ENCODE measurements at places on chromosomes 12 and 14.

DNA sequence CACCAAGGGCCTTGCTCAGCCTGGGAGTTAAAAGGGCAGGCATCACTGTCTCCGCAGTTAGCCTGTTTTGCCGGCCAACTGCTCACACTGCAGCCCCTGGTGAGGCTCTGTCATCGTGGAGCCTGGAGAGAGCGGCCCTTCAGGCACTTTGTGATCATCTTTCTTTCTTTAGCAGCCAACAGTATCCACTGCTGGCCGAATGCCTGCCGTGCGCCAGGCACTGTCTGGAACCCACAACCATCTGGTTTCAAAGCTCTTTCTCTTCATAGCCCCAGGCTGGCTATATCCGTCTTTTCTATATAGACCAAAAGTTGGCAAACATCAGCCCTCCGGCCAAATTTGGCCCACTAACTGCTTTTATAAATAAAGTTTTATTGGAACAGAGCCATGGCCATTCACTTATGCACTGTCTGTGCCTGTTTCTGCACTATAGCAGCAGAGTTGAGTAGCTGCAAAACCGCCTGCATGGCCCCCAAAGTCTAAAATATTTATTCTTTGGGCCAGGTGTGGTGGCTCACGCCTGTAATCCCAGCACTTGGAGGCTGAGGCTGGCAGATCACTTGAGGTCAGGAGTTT is 29.5 kb downstream of the SLC8B1 start:
- DNase-seq: no peak

- DNase-seq: no peak
Measured at GRCh38 chr14:96214793-96215192, 10.2 kb downstream of the BDKRB2 start.

DNA sequence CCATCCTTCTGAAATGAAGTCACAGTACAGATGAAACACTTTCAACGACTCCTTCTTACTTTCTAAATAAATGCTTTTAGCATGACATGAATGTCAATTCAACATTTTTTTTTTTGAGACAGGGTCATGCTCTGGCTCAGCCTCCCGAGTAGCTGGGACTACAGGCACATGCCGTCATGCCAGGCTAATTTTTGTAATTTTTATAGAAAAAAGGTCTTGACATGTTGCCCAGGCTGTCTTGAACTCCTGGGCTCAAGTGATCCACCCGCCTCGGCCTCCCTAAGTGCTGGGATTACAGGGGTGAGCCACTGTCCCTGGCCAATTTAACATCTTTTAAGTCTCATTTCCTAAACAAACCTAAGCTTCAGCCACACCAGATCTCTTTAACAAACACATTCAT is 16.4 kb downstream of the GALNT6 start:
- DNase-seq: no peak

- DNase-seq: no peak
Measured at GRCh38 chr14:87282266-87282665, 710.7 kb downstream of the GALC start.

DNA sequence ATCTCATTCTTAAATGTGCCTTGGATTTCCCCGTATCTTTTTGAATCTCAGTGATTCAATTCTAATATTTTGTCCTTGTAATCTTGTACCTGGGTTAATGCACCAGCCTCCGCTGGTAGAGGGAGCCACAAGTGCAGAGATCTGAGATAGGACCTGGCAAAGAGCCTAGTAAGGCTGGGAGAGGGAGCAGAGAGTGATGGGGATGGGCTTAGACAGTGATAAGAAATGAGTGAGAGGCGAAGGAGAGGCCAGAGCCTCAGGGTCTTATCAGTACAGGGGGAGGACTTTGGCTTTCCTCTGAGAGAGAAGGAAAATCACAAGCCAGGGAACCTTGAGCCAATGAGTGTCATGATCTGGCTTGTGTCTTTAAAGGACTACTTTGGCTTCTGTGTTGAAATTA is 30.5 kb upstream of the LMNTD1 start:
- no peak for DNase-seq

- no peak for DNase-seq
Measured at GRCh38 chr14:61416591-61416990, 95.2 kb downstream of the PRKCH start.

- no peak for DNase-seq
Measured at GRCh38 chr12:26938701-26939062, 412 bp downstream of the FGFR1OP2 start.

DNA sequence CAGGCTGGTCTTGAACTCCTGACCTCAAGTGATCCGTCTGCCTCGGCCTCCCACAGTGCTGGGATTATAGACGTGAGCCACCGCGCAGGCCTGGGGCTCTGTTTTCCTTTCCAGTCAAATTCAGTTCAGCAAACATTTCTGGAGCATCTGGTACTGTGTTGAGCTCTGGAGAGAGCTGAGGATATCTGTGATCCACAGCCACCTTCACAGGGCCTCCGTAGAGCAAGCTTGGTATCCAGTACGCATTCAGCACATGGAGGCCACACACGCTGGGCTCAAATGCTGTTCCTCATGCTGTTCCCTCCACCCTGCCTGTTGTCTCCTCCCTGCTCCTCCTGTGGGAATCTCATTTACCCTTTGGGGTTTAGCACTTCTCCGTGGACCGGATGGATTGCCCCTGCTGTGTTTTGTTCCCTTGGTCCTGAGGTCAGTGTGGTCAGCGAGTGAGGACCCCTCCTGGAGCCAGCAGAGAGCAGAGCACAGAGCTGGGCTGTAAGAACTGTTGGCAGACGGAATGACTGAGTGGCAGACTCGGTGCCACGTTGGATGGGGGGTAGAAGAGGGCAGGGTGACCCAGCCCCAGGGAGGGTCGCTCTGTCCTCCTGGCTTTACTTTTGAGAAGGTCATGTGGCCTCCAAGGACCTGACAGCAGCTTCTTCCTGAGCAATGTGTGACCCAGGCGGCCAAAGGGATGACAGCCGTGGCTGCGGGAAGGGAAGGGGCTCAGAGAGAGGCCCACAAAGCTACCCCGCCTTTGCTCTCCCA is 891 bp downstream of the RPS6KL1 start:
- DNase-seq: no peak

- no peak for DNase-seq
Measured at GRCh38 chr12:83089575-83089974, 402.9 kb downstream of the TMTC2 start.

DNA sequence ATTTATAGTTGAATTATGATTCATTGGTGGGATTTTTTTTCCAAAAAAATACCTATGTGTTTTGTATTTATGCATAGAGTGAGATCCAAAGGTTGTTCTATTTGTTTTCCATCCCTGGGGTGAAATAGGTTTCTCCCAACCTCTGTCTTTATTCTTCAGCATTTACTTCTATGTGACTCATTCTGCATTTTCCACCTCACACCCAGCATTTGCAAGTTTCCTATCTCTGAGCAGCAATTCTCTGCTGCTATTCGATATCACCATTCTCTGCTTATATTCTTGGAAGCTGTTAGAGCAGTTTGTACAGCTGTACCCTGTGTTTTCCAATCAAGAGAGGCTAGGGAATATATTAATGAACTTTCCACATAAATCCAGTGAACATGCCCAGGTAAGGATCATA is 538.9 kb downstream of the SNAPC1 start:
- DNase-seq: no peak

DNA sequence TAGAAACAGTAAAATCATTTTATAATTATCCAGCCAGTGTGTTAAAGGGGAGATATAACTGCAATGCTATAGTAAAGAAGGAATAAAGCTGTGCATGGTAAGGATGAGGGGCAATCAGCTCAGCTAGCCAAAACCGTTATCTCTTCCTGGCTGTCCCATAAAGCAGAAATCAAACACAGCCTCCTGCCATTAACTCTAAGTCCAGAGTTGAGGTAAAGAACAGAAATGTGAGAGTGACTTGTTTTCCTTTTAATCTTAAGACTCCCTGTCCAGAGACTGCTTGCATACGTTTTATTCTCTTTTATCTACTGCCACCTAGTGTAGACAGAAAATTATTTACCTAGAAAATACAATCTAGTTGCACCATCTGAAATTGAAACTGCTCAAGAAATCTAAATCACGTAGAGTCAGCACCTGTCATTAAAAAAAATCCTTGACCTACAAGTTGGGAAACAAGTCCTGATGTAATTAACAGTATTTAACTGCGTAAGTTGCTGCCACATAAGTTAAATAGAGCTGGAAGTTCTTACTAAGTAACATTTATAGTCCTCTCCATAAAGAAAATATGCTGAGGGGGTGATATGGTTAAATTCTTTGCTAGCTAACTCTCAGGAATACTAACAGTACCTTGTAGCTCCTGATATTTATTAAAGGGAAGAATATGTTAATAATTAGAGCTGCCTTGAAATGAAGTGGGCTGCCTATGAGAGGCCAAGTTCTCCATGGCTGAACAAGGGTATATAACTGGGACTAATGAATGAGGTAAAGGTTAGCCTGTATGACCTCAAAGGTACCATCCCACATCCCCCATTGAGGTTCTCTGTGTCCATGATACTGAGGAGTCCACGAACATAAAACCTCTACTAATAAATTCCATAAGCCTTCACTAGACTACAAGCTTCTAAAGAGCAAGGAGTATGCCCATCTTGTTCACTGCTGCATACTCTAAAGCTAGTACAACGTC is 62.7 kb downstream of the GALNT4 start:
- no peak for DNase-seq

DNA sequence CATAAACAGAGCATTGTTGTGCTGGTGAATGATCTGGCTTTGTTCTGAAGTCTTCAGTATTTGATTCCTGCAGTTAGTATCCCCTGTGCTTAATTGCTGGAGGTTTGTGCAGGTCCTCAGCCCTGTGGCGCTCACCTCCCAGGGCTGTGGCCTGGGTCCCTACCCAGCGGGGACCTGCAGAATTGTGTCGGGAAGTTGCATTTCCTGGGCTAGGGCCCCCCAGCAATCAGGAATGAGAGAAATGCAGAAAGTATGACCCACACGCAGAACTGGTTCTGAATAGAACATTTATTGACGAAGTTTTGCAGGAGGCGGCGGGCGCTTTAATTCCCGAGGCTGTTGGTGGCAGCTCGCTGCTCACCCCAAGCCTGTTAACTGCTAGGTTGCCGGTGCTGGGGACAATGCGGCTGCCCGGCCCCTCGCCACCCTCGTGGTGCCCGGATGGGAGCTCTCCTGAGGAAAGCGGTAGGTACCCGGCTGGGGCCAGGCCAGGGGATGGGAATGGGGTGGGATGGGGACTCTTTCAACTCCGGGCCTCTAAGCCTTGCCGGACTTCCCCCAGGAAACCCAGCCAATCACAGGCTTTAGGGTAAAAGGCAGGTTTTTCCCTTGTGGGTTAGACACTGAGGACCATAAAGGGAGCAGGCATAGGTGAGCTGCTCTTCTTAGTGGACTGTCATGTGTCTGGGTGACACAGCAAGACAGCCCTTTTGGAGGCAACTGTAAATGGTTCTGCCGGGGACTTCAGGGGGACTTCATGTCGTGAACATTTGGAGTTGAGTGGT is 11.6 kb downstream of the PLEKHG3 start:
- DNase-seq: no peak

DNA sequence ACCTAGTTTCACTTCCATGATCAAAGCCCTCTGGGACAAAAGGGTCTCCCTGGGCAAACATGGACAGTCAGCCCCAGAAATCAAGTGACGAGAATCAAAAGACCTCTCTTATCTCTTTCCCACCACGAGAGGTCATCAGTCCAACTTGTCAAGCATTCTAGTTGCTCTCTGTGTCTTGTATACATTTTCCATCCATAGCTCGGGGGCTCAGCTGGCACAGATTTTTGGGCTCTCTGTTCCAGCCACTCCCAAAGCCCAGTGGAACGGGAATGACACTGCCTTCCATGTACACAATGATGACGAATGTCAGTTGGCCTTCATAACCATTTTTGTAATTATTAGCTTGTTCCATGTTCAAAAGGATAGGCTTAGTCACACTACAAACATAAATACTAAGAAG is 29.7 kb downstream of the NOS1 start:
- DNase-seq: no peak

- no peak for DNase-seq
Measured at GRCh38 chr12:130680451-130680990, 35.6 kb downstream of the RIMBP2 start.

DNA sequence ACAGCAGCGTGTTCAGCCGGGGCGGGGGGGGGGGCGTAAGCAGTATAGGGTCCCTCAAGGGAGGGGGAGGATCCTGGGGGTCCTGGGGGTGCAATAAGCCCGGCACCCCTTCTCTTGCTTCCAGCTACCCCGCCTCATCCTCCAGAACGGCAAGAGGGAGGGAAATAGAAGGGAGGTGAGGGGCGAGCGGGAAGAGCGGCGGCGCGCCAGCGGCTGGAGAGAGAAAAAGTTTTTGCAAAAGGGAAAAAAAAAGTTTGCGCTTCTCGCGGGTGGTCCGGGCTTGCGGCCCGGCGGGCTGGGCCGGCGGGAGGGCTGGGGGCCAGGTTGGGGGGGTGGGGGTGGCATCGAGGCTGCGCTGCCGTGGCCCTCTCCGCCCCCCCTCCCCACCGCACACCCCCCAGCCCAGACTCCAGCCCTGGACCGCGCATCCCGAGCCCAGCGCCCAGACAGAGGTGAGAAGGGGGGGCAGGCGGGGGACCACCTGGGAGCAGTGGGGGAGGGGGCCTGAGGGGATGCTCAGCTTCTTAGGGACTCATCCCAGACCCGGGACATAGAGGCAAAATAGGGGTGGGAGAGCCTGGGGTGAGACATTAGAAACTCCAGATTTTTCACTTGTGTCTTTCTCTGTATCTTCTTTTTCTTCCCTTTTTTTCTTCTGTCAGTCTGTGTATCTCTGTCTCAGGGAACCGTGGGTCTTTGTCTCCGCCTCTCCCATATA is at the start of gene GLI1:
Gene GLI1, plus strand, starts transcription at position 36 of the 718 bp plus-strand sequence. CDS start 3,907 bp downstream, outside the sequence.
- DNase-seq: no peak

GRCh38 chr12:19846574-19846973 is 407.3 kb downstream of the AEBP2 start:
- no peak for DNase-seq

DNA sequence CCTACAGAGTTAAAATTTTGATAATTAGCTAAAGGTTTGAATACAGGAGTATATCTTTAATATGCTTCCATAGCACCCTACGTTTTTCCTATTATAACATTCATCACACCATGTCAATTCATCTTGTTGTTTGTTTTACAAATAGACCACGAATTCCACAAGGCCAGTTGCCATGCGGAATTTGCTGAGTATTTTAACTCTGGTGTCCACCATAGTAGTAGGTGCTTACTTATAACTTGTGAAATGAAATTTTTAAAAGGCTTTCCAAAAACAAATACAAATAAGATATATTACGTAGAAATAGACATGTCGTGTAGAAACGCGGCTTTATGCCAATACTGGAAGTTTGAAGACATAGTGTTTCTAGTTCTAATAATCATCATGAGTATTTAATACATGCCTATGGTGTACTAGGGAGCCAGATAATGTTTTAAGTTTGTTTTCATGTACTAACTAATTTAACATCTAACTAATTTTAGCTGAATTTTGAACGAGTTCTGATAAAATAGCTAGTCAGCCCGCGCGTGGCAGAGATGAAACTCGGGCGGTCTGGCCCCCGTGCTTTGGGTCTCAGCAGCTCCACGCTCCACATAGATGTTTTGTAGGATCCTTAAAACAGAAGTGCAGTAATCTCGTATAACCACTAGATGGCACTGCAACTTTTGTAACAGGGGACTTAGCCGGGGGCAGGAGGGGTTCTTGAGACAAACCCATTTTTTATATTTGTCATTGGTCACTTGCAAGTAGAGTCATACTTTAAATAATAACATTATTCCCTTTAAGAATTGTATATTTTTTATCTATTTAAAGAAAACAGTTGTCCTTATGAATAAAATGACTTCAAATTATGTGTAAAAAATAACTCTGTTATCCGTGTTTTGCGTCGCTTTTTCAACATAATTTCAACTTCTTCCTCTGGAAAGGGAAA is 10.2 kb downstream of the CD69 start:
- peak; percentile 77 for DNase-seq

GRCh38 chr12:3768911-3769447 is 16.1 kb upstream of the CRACR2A start:
- DNase-seq: no peak

GRCh38 chr12:107221913-107222312 is 128.6 kb upstream of the CRY1 start:
- DNase-seq: no peak
